ENCODE measurements at places on chromosomes 6 and 20.

DNA sequence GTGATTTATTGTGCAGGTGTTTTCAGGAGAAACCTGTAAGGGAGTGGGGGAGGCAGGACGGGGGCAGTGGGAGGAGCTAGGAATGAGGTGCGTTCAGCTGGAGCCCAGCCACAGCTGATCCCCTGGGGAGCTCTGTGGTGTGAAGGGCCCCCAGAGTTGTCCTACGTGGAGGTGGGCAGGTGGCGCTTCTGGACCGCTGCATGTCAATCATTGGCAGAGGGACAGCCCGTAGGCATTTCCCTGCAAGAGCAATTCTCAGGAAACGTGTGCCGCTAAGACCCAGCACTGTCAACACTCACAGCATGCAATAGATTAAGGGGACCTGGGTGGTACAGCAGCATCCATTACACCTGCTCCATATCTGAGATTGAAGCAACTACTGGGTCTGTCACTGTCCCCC, 88.0 kb downstream of the PRND start:
- DNase-seq, result peak; percentile 37

DNA sequence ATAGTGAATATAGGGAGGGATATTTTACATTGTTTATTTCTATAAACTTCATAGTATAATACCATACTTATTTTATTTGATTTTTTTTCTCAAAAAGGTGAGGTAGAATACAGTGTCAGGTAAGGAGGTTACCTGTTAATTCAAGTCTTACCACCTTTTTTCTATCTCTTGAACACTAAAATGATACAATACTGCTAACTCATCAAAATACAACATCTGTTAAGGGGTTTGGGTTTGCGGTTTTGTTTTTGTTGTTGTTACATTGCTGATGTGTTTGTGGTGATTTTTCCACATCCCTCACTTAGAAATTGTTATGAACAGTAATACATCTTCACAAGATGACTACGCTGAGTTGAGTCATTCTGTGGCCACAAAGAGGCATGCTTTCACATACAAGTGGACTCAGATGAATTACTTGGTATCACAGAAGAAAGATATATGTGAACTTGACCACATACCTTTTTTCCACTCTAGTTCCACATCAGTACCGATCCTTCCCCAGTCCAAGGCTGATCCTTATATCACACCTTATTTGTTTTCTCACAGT, 139.4 kb upstream of the ID4 start:
- DNase-seq, result no peak

DNA sequence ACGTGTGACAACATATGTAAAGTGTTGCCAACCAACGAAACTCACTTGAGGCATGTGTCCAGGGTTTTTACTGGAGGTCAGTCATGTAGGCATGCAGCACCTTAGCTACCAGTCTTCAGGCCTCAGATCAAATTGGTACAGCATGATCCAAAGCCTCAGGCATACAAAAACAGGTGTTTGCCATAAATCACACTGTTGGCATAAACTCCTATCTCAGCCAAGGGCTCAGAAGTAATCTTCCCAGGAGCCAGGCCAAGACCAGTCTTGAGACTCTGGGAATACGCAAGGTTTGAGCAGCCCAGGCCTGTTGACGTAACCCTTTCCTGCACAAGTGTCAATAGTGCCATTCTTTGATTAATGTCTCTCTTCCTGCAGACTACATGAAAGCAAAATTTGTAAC, 163.5 kb downstream of the PRL start:
- no peak for DNase-seq

DNA sequence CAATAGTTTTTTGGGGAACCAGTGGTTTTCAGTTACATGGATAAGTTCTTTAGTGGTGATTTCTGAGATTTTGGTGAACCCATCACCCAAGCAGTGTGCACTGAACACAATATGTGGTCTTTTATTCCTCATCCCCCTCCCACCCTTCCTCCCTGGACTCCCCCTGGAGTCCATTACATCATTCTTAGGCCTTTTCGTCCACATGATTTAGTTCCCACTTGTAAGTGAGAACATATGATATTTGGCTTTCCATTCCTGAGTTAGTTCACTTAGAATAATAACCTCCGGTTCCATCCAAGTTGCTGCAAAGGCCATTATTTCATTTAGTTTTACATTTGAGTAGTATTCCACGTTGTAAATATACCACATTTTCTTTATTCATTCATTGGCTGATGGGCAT, 28.3 kb downstream of the RPP40 start:
- no peak for DNase-seq

- DNase-seq, result no peak
Observed at GRCh38 chr20:54026295-54027064, 43.9 kb downstream of the BCAS1 start.

DNA sequence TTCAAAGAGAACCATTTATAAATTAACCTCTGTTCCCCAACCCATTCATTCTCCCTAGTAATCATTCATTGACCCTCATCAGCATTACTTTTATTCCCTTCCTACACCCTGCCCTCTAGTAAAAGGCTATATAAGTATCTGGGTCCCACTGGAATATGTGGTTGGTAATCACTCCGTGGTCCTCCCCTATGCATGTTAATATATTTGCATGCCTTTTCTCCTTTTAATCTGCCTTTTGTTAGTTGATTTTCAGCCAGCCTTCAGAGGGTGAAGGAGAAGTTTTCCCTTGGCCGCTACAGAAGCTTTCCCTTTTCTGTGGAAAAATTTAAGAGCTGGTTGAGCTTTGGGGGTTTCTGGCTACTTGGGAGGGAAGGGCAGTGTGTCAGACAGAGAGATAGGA, 585.6 kb downstream of the UTRN start:
- DNase-seq, result no peak

- no peak for DNase-seq
Observed at GRCh38 chr6:53203483-53203882, 54.8 kb upstream of the GCM1 start.

DNA sequence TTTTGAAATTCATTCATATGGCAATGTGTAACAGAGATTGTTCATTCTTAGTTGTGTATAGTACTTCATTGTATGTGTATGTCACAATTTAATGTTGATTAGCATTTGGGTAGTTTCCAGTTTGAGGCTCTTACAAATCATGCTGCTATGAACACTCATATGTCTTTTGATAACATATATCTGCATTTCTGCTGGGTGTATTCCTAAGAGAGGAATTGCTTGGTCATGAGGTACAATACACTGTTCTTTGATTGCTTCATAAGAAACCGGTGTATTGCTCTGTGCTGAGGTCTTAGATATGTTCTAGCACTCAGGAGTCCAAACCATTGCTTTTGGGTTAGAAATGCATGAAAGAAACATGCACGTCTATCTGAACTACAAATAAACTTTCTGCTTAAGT, 492.9 kb upstream of the JAG1 start:
- no peak for DNase-seq

GRCh38 chr20:49562311-49563014, 5.5 kb downstream of the PTGIS start:
- peak; percentile 1 for DNase-seq

- no peak for DNase-seq
Observed at GRCh38 chr6:14258117-14258516, 140.5 kb downstream of the CD83 start.

DNA sequence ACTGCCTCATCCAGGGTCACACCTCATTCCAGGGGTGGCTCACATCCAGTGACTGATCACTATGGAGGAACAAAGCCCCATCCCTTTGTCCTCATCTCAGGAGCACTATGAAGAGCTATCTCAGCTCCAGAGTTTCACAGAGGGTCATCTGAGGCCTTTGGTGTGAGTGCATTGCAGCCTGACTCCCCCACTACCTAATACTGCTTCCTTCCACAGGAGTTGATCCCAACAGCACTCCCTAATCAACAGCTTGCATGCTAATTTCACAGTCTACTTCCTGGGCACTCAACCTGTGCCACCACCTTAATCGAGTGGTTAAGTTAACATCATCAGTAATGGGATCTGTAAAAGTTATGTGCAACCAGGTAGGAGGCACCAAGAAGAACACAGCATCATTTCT, 37.7 kb downstream of the F13A1 start:
- no peak for DNase-seq

DNA sequence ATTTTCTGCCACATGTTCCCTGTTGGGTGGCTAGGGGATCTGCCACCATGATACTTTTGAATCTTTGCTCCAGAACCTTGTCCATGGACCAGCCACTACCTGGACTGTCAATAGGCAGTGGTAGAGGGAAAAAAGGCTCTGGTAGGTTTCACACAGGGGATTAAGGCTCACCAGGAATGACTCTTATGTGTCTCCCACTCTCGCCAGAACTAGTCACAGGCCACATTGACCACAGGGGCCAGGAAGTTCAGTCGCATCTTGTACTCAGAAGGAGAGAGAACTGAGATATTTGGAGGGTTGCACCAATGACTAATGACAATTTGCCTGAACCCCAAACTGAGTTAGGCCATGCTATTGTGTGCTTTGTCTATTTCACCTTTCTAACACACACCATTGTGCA, 23.6 kb upstream of the APCDD1L start:
- DNase-seq, result peak; percentile 10

- DNase-seq, result no peak
Observed at GRCh38 chr6:113564371-113565171, 292.6 kb upstream of the MARCKS start.

DNA sequence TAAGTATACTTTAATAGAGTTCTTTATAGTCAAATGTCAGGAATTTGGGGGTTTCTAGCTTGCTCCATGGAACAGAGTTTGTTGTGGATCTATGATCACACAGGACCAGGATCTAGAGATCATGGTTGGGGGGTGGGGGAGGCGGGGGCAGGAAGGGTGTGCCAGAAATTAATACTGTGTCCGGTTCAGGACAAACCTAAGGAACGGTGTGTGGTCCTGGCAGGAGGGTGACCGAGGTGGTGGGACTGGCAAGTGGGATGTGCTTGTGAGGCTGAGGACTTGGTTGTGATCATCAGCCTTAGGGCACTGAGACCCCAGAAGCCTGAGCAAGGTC, 27.9 kb downstream of the GSTA3 start:
- DNase-seq, result no peak

DNA sequence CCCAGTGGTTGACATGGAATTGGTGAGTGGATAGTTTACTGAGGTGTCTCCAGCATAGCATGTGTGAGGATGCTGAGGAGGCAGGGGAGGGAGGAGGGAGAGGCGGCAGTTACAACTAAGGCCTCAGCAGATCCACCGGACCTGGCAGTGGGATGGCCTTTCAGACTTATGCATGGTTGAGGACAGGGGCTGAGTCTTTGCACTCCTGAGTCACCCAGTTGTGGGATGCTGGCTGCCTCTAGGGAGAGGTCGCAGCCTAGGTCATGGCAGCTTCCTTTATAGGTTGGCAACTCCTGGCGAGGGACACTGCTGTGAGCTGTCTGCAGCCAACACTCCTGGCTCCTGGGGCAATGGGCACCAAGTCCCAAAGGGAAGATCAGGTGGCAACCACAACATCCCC, 380.3 kb downstream of the PREX1 start:
- no peak for DNase-seq

- no peak for DNase-seq
Observed at GRCh38 chr6:3509336-3509735, 52.5 kb upstream of the SLC22A23 start.

DNA sequence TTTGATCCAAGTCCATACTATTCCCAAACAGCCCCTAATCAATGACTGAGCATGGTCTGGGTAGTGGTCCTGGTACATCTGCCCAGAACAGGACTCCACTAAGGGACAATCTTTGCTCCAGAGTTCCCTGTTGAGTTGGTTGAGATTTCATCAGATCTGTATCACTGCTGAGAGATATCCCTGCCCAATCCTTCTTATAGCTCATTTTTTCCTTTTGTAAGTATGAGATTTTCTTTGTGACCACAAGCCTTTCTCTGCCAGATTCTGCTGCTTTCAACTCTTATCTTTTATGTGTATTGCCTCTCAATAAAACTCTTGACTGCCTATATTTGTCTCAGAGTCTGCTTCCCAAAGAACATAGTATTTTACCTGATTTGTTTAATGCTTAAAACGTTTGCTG, 46.2 kb upstream of the LAMA2 start:
- DNase-seq, result no peak

DNA sequence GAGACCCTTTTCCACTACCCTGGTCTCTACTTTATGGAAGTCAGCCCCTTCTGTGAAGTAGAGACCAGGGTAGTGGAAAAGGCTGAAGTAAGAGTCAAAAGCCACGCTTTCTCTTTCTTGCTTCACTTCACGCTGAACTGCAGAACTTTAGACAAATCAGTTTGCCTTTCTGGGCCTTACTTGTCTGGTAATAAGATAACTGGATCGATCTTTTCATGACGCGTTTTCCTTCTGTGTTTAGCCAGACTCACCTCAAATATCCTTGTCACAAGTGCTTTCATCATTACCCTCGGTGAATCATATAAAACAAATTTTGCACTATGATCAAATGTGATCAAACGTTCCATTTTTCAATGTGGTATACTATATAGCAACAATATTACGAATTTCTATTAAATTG, 170.7 kb downstream of the CLIC5 start:
- DNase-seq, result no peak

GRCh38 chr6:164749221-164750064, 560.0 kb downstream of the C6orf118 start:
- no peak for DNase-seq

DNA sequence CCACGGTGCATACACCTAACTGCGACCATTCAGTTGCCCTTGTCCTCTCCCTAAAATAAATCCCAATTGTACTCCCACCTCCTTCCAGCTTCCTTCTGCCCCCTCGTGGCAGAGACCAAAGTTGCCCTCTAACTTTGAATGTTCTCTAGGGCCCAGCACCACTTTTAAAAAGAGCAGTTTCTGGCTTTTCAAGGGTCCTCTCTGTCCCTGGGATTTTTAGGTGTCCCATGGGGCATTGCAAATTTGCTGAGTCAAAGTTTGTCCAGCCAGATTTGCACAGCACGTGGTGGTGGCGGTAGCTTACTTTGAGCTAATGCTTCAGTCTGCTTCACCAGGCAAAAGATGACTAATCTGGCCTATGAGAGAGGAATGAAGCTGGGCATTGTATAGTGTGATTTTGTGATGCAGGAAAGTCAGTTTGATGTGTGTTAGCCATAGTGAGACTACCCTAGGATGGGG, 100.2 kb downstream of the PERP start:
- peak; percentile 52 for DNase-seq

DNA sequence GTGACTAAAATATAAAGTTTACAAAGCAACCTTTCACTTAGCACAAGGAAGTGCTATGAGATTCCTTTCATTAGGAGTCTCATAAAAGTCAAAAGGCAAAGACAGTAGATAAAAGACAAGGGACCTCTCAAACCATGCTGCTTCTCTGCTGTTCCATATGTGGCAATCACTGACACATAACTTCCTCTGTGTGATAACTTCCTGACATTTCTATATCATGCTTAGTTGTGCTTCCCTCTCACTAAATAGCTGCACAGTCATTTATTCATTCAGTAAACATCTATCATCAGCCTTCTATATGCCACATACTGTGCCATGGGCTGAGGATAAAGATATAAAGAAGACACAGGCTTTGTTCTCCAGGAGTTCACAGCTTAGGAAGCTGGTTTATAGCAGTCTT, 214.8 kb upstream of the GRIK2 start:
- no peak for DNase-seq

DNA sequence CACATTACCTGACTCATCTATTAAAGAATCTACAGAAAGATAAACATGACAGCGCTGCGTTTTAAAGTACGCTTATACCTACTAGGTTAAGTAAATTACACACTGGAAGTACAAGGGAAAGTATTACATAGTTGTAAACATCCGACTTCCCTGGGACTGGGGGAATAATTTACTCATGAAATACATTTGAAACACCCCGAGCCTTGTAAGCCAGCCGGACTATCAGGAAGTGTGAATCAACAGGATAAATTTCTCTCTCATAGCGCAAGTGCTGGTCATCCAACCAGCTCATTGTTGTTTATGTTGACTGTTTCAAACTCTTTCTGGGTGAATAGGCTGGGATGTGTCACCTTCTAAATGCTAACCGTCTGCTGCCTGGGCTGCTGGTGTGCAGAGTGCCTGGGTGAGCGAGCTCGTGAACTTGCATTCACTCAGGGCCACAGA, 4.9 kb downstream of the BMP6 start:
- DNase-seq, result no peak

All from stimulated activated naive CD8-positive, alpha-beta T cell treated with anti-CD3 and anti-CD28 coated beads, Interleukin-15, Interleukin-2, amounts not matched to agents 100 U/mL and 50 U/mL, for 24 hours (primary cell).